ENCODE measurements at places on chromosomes 1 and 21.

- no peak for DNase-seq
These were observed 56.2 kb downstream of the RUNX1 start for GRCh38 chr21:34992736-34993398.

DNA sequence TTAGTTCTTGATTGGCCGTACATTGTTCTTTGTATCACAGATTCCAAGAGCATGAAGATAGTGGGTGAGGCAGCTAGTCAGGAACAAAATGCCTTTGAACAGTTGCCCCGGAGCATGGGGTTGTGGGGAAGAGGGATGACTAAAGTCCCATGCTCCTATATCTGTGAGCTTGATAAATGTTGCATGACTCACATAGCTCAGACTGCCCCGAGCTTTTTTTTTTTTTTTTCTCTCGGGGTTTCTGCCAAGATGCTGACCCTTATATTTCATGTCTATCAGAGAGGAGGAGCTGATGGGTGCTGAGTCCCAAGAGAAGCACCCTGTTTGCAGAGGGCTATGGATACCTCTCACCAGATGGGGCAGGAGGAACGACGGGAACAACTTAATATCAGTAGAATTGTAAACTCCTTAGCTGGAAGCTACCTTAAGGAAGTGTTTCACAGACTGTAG is 40.6 kb downstream of the SRRM1 start:
- no peak for DNase-seq

- peak; percentile 53 for DNase-seq
These were observed 139.2 kb downstream of the NTMT2 start for GRCh38 chr1:170284951-170285350.

DNA sequence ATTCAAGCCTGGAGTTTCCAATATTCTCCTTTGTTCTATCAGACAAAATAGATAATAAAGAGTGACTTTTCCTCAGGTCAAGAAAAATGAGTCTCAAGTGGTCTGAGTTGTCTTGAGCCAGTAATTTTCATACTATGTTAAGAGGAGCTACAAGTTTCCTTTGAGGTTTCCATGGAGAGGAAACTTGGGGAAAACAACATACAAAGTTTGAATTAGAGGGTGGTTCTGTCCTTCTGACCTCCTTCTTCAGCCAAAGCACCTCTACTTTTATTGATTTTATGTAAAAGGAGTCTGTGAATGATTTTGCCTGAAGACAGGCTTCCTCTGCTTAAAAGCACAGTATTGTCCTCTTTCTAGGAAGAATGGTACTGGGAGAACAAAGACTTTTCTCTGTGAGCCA is 497.2 kb upstream of the PKN2 start:
- no peak for DNase-seq

DNA sequence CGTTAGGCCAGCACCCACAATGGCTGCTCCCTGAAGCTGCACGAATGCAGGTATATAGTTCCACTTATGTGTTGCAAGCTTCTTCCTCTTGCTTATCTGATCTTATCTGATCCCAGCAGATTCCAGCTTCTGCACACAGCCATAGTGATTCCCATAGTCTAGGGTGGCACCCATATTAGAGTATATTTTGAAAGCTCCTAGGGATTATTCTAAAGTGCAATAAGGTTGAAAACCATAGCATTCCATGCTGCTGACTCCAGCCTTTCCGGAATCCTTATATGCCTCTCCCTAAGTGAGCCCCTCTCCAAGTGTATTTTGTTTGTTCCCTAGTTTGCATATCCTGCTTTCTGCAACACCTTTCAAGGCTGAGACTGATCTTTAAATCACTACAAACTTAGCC is 432.0 kb downstream of the SETD4 start:
- no peak for DNase-seq

GRCh38 chr1:233543338-233544255 is 70.3 kb upstream of the KCNK1 start:
- peak; percentile 7 for DNase-seq

GRCh38 chr1:46742069-46742468 is 23.2 kb upstream of the EFCAB14 start:
- no peak for DNase-seq

DNA sequence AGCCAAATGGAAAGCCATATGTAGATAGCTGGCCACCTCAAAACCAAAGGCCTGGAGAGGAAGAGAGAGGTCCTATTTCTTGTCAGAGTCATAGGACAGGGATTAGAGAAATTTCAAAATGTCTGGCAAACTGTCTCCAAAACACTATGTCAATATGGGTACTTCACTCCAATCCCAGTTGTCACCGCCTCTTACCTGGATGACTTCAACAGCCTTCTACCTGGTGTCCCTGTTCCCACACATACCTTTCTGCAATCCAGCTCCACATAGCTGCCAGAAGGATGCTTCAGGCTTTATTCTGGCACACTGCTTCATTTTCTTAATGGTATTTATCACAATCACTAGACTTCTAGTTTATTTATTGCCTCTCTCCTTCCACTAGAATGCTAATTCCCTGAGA is 14.5 kb downstream of the PTGER3 start:
- no peak for DNase-seq

DNA sequence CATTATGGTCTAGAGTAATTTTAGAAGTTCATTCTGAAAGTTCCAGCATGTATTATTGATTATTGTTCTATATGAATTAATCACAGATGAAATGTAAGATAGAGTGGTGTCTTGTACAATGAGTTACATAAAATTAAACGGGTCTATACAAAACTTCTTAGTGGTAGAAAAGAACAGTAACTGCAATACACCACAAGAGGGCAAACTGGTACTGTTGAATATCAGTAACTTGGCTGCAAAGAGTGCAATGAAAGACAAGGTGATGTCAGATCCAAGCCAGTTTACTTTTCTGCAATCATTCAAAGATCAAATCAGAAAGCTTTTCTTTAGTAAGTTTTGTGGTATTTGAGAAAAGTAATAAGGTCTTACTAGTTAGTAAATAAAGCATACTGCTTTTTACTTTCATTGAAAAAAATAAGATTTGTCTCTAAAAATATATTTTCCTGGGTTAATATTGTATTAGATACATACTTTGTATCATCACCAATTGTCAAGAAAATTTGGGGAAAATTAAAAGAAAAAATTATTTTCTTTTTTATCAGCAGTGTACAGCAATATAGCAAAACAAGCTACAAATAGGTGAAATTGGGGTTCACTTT is 66.4 kb upstream of the BTG3 start:
- DNase-seq = peak; percentile 79

GRCh38 chr21:32463889-32464300 is 51.4 kb downstream of the EVA1C start:
- no peak for DNase-seq

- DNase-seq = no peak
These were observed 764.4 kb downstream of the ADGRL2 start for GRCh38 chr1:82565146-82565545.

GRCh38 chr1:115536279-115536816 is 105.4 kb upstream of the VANGL1 start:
- DNase-seq = no peak

DNA sequence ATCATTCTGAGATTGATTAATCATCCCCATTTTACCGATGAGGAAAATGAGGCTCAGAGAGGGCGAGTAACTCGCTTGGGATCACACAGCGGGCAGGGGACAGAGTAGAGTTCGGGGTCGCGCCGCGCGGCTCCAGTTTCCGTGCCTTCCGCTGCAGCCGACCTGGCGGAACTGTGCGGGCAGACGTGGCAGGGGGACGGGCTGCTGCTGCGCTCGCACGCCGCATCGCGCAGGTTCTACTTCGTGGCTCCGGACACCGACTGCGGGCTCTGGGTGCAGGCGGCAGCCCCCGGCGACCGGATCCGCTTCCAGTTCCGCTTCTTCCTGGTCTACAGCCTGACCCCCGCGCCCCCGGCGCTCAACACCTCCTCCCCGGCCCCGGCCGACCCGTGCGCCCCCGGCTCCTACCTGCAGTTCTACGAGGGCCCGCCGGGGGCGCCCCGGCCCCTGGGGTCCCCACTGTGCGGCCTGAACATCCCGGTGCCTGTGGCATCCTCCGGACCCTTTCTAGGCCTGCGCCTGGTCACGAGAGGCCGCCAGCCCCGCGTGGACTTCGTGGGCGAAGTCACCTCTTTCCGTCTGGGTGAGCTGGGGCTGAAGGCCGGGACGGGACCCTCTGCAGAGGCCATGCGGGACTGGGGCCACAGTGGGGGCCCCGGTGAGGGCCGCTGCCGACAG is 2.3 kb downstream of the LDLRAD2 start:
- DNase-seq = no peak

DNA sequence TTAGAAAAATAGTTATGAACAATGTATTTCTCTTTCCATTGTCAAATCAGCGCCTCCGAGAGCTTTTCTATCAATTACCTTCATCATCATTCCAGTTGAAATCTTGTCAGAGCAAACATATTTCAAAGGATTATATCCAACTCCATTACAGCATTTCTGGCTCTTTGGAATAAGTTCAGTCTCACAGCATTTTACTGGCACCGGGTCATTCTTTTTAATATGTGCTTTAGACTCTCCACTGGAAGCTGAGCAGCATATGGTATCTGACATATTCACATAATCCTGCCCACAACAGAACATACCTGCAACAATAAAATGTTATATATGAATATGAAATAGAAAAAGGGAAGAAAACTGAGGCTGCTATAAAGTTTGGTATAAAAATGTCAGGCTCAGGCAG is 222.9 kb downstream of the KCTD3 start:
- no peak for DNase-seq

- peak; percentile 15 for DNase-seq
These were observed 46.1 kb downstream of the SLC44A3 start for GRCh38 chr1:94866164-94866807.

- no peak for DNase-seq
These were observed 39.1 kb upstream of the ENAH start for GRCh38 chr1:225691861-225692516.

GRCh38 chr1:209657140-209657879 is 5.1 kb upstream of the LAMB3 start:
- DNase-seq = no peak

GRCh38 chr1:38744452-38745350 is 114.9 kb downstream of the RRAGC start:
- DNase-seq = no peak

- no peak for DNase-seq
These were observed 3.1 kb downstream of the OLIG2 start for GRCh38 chr21:33028773-33029384.

- DNase-seq = no peak
These were observed 126.0 kb upstream of the UBE2U start for GRCh38 chr1:64077281-64077940.

DNA sequence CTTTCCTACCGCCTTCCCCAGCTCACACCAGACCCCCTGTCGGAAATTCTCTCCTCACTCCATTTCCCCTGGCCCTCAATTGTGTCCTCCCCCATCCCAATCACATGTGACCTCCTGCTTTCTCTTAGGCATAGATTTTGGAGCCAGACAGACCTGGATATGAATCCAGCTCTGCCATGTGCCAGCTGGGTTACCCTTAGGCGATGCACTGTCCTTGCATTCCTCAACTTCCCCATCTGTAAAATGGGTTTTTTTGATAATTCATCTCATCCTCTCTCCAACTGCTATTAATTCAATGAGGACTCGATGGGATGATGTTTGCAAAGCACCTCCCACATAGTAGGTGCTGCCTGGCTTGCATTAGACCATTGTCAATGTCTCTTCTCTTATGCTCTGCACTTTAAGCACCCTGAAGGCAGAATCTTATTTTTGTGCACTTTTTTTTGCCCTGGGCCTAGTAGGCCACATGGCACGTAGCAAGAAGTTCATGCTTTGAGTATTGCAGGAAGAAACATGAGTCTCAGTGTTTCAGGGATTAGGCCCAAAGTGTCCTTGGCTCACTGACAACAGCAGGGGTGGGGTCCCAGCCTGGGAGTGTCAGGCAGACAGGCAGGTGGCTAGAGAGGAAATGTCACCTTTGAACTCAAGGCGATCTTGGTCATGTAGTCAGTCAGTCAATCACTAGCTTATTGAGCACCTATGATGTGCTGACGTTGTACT is 47.6 kb downstream of the TAS1R2 start:
- no peak for DNase-seq

GRCh38 chr1:95017775-95018174 is 55.0 kb downstream of the ALG14 start:
- no peak for DNase-seq

Data from NCI-H345 (cell line).